CD4-positive, alpha-beta T cell treated with Interleukin-4 for 1 hour (primary cell): ENCODE measurements at places on chromosomes 12 and 14.

DNA sequence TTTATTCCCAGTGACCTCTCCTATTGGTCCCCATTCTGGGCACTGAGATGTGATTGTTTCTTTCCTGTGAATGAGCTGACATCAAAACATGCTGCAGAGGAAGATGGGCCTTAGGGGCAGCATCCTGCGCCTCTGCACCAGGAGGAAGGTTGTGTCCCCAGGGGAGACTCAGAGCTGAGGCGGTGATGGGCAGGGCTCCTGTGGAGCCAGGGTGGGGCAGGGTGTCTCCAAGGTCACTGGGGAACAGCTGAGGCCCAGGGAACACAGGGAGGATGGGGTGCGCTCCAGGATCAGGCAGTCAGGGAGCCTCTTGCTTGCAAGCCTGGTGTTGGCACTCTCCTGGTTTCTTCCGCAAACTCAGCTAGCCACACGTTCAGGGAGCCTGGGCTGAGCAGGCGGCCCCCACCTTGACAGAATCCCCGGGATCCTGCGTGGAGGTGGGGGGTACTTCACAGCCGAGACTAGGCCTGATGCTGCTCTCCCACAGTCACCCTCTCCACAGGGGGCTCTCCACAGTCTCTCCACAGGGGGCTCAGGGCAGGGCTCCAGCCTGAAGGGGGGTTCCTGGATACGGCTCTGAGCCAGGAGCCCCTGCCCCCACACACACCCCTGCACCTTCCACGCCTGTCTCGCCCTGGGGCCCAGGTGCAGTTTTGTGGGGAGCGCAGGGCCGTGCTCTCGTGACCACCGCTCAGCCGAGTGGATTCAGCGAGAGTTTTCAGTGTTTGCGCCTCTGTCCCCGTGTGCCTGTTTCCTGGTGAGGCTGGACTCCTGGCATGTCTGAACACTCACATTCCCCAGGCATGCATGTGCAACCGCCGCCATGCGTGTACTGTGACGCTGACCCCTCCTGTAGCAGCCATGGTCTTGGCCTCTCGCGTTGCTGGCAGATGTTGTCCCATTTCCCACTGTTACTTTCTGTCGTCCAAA is 264.7 kb downstream of the SEC23A start:
- no peak for DNase-seq

- peak; percentile 76 for DNase-seq
Observed at GRCh38 chr12:124713436-124714082, 146.1 kb upstream of the NCOR2 start.

GRCh38 chr14:91299121-91300115 is 54.9 kb upstream of the GPR68 start:
- DNase-seq: no peak

DNA sequence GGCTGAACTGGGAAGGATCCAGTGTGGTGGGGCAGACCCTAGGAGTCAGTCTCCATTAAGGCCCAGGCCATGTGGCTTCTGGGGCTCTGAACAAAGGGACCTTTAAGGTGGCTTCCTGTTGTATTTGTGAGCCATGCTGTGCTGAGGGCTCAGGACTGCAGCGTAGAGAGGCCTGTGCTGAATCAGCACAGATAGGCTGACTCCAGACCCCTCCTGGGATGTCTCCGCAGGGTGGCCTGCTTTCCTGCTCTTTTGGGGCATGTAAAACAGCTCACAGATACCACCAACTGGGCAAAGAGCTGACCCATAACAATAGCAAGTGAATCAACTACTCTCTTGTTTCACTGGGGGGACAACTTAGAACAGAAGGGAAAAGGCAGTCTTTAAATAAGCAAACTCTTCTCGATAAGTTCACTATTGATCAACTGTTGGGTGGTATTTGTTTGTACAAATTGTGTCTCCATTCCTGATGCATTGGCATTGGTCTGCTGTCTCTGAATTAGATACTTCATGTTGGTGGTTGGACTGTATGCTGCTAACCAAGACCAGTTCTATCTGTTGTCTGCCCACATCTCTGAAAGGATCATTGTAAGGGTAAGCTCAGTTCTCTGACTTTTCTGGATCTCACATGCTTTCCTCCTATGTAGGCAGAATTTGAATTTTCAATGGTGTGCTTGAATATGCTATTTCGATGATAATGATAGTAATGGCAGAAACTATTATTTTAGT is 71.8 kb downstream of the MYRFL start:
- DNase-seq: no peak

DNA sequence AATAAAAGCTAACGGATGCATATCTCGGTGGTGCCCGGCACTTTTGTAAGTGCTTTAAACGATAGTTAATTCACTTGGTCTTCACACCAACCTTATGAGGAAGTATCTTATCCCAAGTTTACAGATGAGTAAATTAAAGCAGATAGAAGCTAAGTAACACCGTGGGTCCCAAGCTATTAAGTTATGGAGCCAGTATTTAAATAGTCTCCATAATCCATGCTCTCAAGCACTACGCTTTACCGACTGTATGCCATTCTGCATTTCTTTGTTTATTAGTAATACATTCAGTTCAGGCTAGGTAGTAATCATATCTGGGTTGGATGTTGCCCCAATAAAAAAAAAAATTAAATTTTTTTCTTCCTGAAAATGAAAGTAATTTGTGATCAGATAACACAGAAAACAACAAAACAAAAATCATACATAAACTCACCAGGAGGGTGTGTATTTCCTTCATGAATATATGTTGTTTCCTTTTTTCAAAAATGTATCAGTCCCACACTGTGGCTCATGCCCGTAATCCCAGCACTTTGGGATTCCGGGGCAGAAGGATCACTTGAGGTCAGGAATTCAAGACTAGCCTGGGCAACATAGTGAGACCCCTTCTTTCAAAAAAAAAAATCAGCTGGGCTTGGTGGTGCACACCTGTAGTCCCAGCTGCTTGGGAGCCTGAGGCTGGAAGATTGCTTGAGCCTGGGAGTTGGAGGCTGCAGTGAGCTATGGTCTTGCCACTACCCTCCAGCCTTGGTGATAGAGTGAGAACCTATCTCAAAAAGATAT is 1.4 kb upstream of the M6PR start:
- DNase-seq: peak; percentile 74

DNA sequence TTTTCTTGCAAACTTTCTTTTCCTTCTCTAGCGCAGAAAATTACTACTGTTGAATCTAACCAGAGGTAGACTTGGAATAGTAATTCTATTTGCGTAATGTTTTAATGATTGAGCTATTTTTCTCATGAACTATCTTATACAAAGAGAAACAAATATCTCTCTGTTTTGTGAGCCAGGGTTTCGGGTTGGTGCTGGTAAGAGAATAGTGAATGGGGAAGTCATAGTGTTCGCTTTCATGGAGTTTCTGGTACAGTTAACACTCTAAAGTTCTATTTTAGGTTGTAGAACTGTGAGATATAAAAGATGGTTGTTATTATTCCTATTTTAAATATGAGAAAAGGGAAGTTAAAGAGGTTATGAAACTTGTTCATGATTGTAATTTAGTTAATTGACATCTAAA is 6.6 kb downstream of the CLEC1B start:
- DNase-seq: no peak

- no peak for DNase-seq
Observed at GRCh38 chr12:25557830-25558436, 4.8 kb upstream of the LMNTD1 start.

DNA sequence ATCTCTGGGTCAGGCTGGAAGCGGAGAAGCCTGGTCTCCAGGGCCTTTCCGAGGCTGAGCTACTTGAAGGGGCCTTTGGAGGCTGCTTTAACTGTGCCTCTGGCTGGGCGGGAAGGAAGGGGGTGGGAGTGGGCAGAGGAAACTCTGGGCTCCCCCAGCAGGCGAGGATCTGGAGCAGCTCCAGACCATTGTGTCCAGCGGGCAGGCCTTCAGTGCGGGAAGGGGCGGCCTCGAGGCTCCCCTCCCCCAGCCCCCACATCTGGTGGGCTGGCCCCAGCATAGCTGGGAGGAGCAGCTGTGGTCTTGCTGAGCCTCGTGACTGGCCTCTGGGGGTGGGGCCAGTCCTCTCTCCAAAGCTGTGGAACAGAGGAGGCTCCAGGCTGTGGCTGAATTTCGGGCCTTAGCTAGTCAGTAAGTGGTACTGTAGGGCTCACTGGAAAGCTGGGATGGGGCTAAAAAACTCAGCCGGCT is 3.4 kb downstream of the TAMALIN start:
- no peak for DNase-seq
